ENCODE measurements at places on chromosomes 7 and 10. TPM values are rescaled to one million over a fixed set of nuclear protein-coding genes. Genes with fewer than 3 reads are reported as not detected.

- peak; percentile 20 for DNase-seq
These were observed 107.5 kb upstream of the ARID5B start for GRCh38 chr10:61793760-61794703.

- DNase-seq: peak; percentile 69
These were observed 43.4 kb downstream of the HIPK2 start for GRCh38 chr7:139734395-139734794.

- no peak for DNase-seq
These were observed 114.1 kb upstream of the SORCS3 start for GRCh38 chr10:104527013-104527412.

GRCh38 chr10:99041468-99041867 lies 194.2 kb downstream of the HPSE2 start:
- no peak for DNase-seq

GRCh38 chr10:78763651-78764395 lies 304.9 kb upstream of the ZMIZ1 start:
- no peak for DNase-seq

- DNase-seq: no peak
These were observed 256.3 kb upstream of the CSTF2T start for GRCh38 chr10:51955696-51956095.

- no peak for DNase-seq
These were observed 117.0 kb downstream of the KBTBD2 start for GRCh38 chr7:32774541-32774951.

DNA sequence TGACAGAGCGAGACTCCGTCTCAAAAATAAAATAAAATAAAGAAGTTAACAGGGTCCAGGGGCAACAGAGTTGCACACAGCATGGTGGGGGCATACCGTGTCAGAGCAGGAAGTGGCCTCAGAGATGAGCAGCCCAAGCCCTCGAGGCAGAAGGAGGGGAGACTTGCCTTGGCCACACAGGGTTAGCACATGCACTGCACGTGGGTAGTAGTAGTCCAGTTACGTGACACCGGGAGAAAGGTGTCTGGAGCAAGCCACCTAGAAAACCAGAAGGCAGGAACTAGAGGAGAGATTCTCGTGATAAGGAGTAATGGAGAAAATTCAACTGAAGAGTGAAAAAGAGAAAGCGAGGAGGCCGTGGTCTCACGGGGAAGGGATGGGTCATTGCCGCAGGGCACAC lies 9.8 kb upstream of the DENND2A start:
- no peak for DNase-seq

- DNase-seq: no peak
These were observed 61.0 kb downstream of the RASGEF1A start for GRCh38 chr10:43205681-43206390.

DNA sequence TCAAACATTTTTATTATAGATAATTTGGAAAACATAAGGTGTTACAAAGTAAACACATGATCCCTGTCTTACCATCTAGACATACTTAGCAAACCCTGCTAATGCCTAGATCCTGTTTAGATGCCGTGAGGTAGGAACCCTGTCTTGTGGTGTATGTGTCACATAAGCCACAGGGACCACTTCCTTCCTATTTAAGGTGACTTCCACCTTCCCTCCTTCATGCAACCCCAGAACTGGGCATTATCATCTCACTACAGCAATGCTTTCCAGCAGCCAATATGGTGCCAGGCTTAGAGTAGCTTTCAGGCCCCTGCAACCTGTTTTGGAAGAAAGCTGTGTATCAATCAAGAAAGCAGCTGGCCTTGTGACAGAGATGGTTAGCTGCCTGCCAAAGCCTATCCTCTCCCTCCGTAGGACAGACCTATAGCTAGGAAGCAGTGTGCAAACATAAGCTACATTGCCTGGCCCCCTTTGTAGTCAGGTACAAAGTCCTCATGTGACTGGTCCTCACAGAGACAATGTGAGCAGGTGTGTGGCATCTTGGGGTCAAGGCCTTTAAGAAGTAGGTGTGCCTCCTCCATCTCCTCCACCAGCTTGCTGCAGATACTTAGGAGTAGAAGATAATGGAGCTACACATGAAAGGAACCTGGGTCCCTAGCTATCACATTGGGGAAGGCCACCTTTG lies 146.8 kb downstream of the SPAG6 start:
- no peak for DNase-seq

GRCh38 chr7:127393368-127394058 lies 1.0 kb upstream of the ZNF800 start:
- no peak for DNase-seq

DNA sequence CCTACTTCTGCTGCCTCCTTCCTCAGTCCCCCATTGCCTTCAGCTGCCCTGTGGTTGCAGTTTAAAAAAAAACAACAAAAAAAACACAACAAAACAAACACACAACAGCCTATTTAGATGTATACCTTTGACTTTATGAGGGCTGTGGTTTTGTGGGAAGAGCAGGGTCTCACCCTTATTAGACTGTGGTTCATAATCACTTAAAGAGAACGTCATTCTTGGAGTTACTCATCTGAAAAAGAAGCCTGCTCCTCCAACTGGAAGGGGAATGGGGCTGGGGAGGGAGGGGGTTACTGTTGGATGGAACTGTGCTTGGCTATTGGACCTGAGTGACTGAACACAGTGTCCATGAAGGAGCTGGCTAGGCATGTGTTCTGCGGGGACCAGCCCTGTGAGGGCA lies 48.1 kb downstream of the SDK1 start:
- DNase-seq: no peak

- no peak for DNase-seq
These were observed 229.8 kb downstream of the FOXP2 start for GRCh38 chr7:114644455-114644854.

- no peak for DNase-seq
These were observed 205.6 kb downstream of the GRID1 start for GRCh38 chr10:86160890-86161585.

DNA sequence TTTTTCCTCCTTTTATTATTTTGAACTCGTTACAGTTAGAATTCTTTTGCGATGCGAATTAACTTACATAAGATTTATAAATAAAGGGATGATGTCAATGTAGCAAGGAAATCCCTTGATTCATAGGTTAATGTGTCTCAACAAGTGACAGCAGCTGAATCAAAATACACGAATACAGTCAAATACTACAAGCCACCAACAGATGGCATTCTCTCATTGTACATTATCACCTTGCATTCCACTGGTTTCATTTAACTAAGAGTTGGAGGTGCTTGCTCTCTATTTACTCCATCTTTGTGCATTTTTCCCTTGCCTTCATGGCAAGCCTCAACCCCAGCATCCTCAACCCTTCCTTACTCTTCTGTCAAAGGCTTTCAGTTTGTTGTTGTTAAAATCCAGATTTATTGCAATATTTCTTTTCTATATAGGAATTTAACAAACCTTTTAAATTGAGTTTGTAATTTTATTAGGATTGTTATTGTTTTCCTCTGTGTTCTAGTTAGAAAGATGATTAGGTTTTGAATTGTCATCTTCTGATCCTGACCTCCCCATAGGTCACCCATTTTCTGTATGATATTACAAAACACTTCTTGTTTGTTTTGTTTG lies 78.3 kb downstream of the SLC25A40 start:
- peak; percentile 76 for DNase-seq

DNA sequence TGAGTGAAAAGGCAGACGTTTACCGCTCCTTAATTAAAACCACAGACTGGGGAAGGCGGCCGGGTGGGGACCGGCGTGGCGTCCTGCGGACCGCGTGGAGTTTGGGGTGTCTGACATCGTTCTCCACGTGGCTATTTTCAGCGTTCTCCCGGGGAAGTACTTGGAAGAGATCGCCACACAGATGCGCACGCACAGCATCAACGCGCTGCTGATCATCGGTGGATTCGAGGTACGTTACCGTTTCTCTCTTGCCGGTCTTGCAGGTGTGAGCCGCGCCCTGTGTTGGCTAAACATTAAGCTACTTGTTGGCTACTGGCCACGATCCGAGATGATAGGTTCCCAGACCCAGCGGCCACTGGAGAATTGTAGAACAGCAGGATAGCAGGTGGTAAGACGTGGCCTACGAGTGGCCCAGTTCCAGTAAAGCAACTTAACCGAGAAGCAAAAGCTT lies 51.3 kb downstream of the PFKP start:
- DNase-seq: no peak

- no peak for DNase-seq
These were observed 12.1 kb upstream of the ZC3HAV1L start for GRCh38 chr7:139047970-139048369.

DNA sequence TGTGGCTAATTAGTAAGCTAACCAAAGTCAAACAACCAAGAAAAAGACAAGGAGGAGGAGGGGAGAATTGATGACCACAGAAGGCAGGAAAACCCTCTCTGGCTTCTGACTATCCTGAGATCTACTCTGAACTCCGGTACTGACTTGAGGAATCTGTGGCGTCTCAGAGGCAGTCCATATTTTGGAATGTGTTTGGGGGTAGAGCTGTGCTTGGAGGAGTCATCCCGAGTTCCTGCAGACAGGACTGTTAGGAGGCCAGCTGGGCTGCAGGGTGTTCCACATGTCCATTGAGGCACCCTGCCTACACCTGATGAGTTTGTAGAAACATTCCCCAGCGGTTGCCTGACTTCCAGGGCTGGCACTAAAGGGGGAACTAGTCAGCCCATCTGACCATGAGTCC lies 91.6 kb downstream of the PLCE1 start:
- no peak for DNase-seq

- DNase-seq: no peak
These were observed 147.1 kb downstream of the PHF14 start for GRCh38 chr7:11120675-11121220.

- no peak for DNase-seq
These were observed 322.9 kb upstream of the AKR1E2 start for GRCh38 chr10:4503076-4503475.

DNA sequence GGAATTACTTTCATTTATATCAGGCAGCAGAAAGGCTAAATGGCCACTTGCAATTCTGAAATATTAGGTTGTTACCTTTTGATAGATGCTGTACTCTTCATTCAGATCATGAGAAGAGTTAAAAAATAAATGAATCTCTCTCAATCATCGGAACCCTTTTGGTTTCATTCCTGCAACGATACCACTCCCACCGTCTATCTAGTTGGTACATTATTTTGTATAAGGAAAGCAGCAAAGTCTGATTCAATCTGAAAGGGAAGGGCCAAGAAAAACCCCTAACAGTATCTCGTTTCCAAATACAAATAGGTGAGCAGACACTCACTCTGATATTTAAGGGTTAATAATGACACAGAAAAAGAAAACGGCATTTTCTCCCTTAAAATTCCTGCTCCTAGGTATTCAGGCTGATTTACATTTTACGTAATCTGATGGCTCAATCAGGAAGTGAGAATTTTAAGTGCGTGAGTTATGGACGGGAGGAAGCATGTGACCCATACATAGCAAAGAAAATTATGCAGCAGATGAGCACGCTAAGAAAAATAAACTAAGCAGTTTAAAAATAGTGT lies 209.4 kb upstream of the KLF14 start:
- DNase-seq: peak; percentile 82

- peak; percentile 13 for DNase-seq
These were observed 38.2 kb downstream of the MKLN1 start for GRCh38 chr7:131365838-131366237.

DNA sequence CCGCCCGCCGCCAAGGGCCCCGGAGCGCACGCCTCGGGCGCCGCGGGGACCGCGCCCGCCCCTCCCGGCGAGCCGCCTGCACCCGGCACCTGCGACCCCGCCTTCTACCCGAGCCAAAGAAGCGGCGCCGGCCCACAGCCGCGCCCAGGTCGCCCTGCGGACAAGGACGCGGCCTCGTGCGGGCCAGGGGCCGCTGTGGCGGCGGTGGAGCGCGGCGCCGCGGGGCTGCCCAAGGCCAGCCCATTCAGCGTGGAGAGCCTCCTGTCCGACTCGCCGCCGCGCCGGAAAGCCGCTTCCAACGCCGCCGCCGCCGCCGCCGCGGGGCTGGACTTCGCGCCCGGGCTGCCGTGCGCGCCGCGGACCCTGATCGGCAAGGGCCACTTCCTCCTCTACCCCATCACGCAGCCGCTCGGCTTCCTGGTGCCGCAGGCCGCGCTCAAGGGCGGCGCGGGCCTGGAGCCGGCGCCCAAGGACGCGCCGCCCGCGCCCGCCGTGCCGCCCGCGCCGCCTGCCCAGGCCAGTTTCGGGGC lies 3.5 kb downstream of the UNCX start:
- DNase-seq: no peak

DNA sequence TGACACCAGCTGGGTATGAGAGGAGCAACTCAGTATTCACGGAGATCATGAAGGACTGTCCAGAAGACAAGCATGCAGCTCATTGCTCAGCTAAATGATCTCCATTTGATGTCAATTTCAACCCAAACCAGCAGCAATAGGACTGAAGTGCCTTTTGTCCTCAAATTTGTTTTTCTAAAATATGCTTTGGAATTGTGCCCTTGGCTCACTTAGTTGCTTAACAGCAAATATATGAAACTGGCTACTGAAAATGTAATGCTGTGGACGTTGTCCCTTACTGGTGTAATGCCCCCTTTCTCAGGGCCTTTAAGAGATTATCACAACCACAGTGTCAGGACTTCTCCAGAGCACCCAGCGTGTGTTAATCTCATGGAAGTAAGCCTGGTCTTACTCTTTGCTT lies 236.2 kb downstream of the SKIDA1 start:
- no peak for DNase-seq

DNA sequence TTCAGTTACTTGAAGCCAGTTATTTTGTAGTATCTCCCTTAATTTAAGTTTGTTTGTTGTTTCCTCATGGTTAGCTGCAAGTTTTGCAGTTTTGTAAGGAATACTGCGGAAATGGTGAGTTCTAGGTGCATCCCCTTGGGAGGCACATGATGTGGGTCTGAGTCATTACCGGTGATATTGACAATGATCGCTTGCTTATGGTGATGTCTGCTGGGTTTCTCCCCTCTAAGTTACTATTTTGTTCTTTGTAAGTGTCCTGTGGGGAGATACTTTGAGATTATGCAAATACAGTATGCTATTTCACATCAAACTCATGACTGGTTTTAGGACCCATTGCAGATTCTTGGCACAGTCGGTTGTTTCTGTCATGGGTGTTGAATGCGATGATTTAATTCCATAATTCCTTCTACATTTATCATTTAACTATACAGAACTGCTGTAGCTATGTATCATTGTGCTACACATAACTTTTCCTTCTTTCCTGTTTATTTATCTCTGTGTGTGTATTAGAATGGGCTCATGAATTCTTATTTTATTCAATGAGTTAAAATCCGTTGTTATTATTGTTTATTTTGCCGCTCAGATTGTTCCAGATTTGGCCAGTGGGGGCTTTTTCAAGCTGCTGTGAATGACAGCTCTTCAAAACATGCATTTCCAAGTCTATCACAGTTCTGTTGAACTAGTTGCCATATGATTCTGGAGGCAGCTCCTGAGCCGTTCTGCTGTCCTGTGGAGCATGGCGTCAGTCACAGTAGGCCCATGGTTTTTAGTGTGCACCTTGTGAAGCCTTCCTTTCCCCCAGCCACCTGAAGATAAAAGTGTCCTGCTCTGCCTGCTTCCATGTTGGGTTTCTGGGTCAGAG lies 18.4 kb downstream of the TSPAN14 start:
- peak; percentile 89 for DNase-seq

- no peak for DNase-seq
These were observed 37.1 kb downstream of the ATXN7L1 start for GRCh38 chr7:105839266-105839665.

- DNase-seq: peak; percentile 69
These were observed 185.6 kb downstream of the ANK3 start for GRCh38 chr10:60203993-60204618.

The GPR85 gene
- total RNA-seq: 0.42 TPM

The KDM7A gene
- 8.9 TPM for total RNA-seq

The SP8 gene
- not detected for total RNA-seq

The RELN gene
- total RNA-seq: 787 TPM

The EPO gene
- total RNA-seq: not detected

The DLG5 gene
- 7.8 TPM for total RNA-seq

The TEX36 gene
- not detected for total RNA-seq

The FGFBP3 gene
- 0.34 TPM for total RNA-seq

The PRF1 gene
- not detected for total RNA-seq

The LAMB1 gene
- 583 TPM for total RNA-seq

The LRCH4 gene
- total RNA-seq: 12.1 TPM

All from dermis blood vessel endothelial cell (primary cell).